ENCODE measurements at places on chromosomes 5 and 9.

DNA sequence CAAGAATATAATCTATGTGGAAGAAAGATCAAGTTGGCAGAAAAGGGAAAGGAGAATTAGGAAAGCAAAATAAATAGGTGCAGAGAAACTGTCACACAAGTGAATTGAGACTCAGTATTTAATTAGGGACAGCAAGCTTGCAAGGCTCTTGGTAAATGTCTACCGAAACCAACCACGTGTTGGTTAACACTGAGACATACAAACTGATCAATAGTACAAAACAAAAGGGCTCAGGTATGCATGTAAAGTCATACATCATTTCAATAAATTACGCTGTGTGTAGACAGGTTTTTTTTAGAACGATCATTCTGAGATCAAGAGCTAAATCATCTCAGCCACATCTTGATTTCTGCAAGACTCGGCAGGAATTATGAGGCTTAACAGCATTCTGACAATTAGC is 225.4 kb downstream of the EBF1 start:
- no peak for DNase-seq

DNA sequence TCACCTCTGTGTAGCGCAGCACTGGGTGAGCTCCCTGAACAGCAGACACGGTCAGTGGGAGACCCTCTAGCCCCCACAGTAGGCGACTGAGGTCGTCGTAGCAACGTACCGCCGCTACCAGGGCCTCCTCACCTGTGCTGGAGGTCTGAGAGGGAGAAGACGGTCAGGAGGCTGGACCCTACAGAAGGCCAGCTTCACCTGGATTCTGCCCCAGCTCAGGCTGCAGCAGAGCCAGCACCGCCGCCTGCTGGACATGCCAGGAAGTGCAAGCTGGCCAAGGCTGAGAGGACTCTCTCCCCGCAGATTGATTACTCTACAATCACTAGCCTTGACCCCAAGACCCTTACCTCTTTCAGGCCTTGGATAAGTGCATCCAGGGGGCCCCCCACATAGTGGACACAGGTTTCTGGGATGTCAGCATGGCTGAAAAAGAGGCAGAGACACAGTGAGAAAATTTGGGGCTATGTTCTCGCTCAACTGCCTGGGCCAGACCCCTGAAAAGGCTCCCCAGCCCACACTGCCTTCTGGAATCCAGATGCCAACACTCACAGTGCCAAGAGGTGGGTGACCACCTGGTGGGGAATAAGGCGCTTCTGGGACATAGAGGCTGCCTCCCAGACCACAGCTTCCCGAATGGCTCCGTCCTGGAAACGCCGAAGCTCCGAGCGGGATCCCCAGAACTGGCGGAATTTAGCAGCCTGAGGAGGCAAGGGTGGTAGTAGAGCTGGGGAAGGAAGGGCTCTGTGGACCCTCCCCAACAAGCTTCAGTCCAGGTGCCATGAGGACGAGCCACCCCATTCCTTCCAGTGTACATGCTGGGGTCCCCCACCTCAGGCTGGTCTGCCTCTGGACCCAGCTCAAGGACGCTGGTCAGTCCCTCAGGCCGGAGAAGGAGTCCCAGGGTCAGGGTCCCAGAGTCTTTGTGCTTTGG is 6.9 kb downstream of the NOL6 start:
- DNase-seq: peak; percentile 66

DNA sequence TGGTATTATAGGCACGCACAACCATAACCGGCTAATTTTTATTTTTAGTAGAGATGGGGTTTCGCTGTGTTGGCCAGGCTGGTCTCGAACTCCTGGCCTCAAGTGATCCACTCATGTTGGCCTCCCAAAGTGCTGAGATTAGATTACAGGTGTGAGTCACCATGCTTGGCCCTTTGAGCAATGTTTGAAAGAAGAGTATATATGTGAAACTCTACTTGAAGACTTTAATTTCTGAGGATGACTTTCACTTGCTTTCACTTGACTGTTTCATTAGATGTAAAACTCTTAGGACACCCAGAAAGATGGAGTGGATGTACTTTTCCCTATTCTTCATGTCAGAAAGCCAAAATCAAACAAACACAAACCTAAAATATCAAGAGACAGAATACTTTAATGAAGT is 43.8 kb upstream of the GAS1 start:
- DNase-seq: no peak

DNA sequence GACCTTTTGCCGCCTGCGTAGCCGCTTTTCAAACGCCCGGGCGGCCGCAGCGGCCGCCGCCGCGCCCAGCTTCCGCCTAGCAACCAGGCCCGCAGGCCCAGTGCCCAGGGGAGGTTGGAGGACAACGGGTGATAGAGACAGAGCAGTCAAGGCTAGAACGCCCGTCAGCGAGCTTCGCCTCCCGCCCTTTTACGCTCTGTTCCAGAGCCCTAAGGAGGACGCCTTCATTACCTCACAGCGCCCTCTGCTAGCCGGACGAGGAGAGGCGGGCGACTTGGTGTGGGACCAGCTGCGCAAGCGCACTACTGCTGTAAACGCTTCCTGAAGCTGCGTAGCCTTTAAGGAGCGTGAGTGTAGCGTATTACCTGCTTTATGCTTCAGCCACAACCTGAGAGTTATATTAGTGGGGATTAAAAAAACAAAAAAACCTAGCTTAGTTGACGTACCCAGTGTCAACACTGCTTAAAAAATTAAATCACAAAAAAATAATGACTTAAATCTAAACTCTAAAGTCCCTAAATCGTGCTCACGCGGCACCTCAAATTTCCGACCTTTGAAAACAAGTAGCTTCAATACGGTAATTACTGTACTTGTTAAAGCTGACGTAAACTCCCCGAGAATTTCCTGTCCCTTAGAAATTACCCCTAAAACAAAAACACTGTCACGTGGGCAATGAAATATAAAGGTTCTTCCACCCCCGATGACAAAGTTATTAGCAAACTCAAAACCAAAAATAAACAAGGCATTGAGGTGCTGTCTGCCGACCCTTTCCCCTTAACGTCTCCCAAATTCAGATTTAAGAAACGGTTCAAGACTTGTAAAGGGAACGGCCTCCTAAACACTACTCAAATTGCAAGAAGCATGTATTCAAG is at the start of gene CEP120:
CEP120 (minus strand) TSS at position 126 of the 872 bp plus-strand sequence. CDS start 405 bp downstream, outside the sequence.
- peak; percentile 96 for DNase-seq

- no peak for DNase-seq
Measured at GRCh38 chr5:126931963-126932660, 98.2 kb downstream of the MARCHF3 start.

DNA sequence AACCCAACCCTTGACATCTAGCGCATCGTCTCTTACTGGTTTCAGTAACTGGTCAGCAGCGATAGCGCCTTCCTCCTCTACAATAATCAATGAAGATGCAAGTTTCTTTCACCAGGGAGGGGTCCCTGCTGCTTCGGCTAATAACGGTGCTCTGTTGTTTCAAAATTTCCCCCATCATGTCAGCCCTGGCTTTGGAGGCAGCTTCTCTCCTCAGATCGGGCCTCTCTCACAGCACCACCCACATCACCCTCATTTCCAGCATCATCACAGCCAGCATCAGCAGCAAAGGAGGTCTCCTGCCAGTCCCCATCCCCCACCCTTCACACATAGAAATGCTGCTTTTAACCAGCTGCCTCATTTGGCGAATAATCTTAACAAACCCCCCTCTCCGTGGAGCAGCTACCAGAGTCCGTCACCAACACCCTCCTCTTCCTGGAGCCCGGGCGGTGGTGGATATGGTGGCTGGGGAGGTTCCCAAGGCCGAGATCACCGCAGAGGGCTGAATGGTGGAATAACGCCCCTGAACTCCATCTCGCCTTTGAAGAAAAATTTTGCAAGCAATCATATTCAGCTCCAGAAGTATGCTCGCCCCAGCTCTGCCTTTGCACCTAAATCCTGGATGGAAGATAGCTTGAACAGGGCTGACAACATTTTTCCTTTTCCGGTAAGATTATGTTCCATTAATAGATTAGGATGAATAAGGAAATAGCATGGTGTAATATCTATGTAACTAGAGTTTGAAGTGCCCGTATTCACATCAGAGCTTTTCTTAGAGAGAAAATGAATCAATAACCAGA is 2.2 kb downstream of the CPEB4 start:
- DNase-seq: no peak

DNA sequence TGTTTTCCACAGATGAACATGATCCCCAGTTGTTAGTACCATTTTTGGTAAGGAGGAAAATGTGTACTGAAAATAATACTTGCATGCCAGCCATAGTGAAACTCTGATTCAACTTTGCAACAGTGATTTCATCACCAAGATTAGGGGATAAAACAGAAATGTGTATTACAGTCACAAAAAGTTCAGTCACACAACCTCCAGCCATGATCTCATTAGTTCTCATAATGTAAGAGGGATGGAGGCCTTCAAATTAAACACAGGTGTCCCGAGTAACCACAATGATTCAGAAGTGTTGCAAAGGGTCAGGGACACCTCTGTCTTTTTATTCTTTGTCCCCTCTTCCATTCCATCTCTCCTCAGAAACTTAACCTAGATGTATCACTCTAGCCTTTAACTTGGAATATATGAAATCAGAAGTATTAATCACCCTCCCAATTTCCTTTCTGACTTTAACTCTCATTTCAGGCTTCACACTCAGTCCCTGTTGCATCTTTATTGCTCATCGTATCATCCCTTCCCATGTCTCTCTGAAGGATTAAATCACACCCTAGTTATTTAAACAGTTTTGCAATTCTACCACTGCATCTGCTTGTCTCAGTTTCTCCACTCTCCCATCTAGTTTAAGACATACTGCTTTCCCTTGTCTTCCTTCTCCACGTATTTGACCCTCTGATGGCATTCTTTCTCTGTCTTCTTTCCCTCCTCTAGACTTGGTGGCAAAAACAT is 291.2 kb downstream of the ADAMTS6 start:
- no peak for DNase-seq

GRCh38 chr9:107946364-107947141 is 457.0 kb upstream of the KLF4 start:
- no peak for DNase-seq

- no peak for DNase-seq
Measured at GRCh38 chr5:59035681-59036080, 452.8 kb downstream of the RAB3C start.

DNA sequence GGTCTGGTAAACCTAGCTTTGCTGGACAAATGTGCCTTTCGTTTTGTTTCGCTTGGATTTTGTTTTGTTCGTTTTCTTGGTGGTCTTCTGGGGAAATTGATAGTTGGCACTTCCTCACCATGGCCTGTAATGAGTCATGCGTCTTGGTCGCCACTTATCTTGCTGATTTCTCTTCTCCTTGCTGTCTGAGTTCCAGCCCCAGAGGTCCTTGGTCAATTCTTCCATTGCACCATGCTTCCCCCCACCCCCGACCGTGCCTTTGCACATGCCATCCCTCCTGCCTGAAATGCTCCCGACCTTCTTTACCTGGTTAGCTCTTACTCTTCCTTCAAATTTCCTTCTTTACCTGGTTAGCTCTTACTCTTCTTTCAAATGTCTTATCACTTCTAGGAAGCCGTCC is 168.7 kb upstream of the MSX2 start:
- no peak for DNase-seq

GRCh38 chr9:34363619-34364351 is 12.9 kb downstream of the MYORG start:
- no peak for DNase-seq

GRCh38 chr5:160071516-160071915 is 47.7 kb downstream of the PWWP2A start:
- no peak for DNase-seq

- DNase-seq: no peak
Measured at GRCh38 chr5:170092455-170093101, 13.1 kb upstream of the FOXI1 start.

DNA sequence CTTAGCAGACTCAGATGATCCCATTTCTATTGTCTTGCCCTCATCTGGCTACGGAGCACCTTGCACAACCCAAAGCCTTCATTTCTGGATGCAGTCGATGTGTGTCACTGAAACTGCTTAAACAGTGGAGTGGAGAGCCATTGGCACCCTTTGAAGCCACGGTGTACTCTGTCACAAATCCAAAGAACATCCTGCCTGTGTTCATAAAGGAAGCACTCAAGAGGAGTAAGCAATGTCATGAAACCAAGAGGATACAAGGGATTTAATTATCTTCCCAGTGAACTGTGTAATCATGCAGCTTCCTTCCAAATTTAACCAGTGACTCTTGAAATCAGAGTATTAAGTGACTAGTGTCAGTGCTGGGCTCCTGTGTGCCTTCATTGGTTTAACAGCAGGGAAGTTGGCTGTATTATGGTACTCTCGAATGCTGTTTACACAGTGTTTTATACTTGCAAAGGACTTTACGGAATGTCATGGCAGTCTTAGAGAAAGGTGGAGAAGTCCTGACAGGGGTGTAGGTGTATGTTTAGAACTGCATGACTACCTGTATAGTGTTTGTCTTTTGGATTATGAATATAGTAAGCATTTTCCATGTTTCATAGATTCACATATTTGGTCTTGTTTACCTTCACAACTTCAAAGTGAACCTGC is 41.9 kb downstream of the CD180 start:
- no peak for DNase-seq

- no peak for DNase-seq
Measured at GRCh38 chr9:99399474-99399873, 177.4 kb downstream of the SEC61B start.

- DNase-seq: no peak
Measured at GRCh38 chr9:23821375-23822181, 4.5 kb downstream of the ELAVL2 start.

DNA sequence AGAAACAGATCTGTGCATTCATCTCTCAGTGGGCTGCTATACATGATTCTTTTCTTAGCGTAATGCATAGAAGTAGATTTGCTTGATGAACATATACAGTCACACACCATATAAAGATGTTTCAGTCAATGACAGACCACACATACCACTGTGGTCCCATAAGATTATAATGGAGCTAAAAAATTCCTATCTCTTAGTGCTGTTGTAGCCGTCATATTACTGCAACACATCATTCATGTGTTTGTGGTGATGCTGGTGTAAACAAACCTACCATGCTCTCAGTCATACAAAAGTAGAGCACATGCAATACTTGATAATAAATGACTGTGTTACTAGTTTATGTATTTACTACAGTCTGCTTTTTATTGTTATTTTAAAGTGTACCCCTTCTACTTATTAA is 214.3 kb downstream of the ARHGAP26 start:
- DNase-seq: no peak

GRCh38 chr5:151042453-151043093 is 22.2 kb downstream of the GPX3 start:
- no peak for DNase-seq

GRCh38 chr5:159802661-159803060 is 113.6 kb upstream of the ADRA1B start:
- no peak for DNase-seq

GRCh38 chr5:1764606-1764960 is 35.1 kb downstream of the MRPL36 start:
- no peak for DNase-seq

GRCh38 chr5:93794954-93795353 is 53.6 kb upstream of the POU5F2 start:
- no peak for DNase-seq

Measured in T-helper 2 cell (primary cell).